ENCODE measurements at places on chromosomes 5 and 9. TPM values are rescaled to one million over a fixed set of nuclear protein-coding genes. Genes with fewer than 3 reads are reported as not detected.

DNA sequence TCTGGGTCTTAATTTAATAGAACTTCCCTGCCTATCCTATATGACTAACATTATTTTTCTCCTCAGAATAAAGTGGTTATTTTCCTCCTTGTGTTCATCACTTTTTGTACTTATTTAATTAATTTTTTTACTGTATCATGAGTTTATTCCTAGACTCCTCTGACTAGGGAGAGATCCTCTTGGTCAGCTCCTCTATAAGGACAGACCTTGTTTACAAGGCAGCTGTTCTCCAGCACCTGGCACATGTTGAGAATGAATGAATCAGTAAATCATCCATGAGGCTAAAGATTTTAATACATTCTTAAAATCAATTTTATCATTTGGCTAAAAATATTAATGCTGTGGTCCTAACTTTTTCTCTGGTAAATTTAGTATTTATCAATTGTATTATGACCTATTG, 139.8 kb downstream of the NUDT12 start:
- DNase-seq = no peak

- DNase-seq = no peak
Measured at GRCh38 chr5:174317256-174317894, 271.9 kb downstream of the NSG2 start.

The TAL2 gene
- total RNA-seq = not detected

DNA sequence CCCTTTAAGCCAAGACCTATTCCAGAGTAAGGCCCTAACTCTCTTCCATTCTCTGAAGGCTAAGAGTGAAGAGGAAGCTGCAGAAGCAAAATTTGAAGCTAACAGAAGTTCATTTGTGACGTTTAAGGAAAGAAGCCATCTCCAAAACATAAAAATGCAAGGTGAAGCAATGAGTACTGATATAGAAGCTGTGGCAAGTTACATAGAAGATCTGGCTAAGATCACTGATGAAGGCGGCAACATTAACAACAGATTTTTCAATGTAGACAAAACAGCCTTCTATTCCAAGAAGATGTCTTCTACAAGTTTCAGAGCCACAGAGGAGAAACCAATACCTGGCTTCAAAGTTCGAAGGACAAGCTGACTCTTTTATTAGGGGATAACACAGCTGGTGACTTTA, 1143.4 kb downstream of the CDH12 start:
- no peak for DNase-seq

The NPR3 gene
- total RNA-seq = 1.9 TPM

DNA sequence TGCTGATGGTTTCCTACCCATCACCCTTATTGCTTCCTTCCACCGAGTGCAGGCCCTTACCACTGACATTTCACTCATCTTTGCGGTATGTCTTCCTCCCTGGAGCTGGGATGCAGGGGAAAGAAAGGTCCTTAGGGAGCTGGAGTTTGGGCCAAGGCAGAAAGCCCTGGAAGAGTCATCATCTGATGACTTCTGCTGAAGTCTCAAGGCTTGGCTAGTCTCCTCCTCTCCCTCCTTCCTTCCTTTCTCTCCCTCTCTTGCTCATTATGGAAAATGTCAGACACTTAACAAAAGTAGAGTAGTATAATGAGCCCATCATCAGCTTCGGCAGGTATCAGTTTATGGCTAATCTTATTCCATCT, 40.0 kb downstream of the LARP1 start:
- DNase-seq = no peak

- DNase-seq = no peak
Measured at GRCh38 chr5:131389096-131389868, 125.4 kb downstream of the CDC42SE2 start.

The GABRA1 gene
- total RNA-seq = not detected

DNA sequence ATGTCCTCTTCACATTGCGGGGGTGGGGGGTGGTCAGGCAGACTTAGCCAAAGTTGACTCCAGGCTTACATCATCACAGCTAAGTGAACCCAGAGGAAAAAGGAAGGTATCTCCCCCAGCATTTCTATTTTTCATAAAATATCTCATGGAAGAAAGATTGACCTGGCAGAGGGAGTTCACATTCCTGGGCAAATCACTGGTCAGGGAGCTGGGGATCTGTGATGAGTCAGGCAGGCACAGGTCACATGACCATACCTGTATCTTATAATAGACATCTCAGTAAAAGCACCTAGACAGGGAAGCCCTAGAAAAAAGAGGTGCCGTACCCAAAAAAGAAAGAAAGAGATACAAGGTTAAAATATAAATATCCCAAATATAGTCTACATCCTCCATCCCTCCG, 57.3 kb upstream of the WWC1 start:
- no peak for DNase-seq

The CAMK2A gene
- total RNA-seq = not detected

- no peak for DNase-seq
Measured at GRCh38 chr9:106149956-106150355, 455.6 kb downstream of the TMEM38B start.

DNA sequence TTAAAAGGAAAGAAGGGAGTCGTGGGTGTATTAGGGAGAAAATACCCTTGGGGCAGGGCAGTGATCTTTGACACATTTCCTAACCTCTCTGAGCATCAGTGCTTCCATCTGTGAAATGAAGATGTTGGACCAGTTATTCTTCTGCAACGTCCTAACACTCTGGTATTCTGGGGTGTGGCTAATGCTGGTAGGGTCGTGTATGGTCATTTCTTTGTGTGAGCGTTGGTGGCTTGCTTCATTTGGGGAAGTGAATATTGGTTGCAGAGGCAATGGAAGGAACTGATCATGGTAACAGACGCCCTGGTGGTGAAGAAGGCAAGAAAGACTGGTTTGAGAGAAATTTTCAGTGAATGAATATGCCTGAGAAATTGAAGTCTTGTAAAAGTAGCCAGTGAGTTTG, 67.9 kb upstream of the TTC23L start:
- DNase-seq = no peak

- no peak for DNase-seq
Measured at GRCh38 chr5:58021466-58021865, 438.4 kb downstream of the PLK2 start.

- no peak for DNase-seq
Measured at GRCh38 chr5:31377274-31377946, 154.5 kb downstream of the DROSHA start.

- no peak for DNase-seq
Measured at GRCh38 chr5:89236900-89237299, 353.9 kb upstream of the MEF2C start.

GRCh38 chr5:141223112-141223783, at the start of gene PCDHB14:
TSS of gene PCDHB14 (plus strand) at chr5:141223343. CDS start at chr5:141223506, 163 bp downstream.
- no peak for DNase-seq

DNA sequence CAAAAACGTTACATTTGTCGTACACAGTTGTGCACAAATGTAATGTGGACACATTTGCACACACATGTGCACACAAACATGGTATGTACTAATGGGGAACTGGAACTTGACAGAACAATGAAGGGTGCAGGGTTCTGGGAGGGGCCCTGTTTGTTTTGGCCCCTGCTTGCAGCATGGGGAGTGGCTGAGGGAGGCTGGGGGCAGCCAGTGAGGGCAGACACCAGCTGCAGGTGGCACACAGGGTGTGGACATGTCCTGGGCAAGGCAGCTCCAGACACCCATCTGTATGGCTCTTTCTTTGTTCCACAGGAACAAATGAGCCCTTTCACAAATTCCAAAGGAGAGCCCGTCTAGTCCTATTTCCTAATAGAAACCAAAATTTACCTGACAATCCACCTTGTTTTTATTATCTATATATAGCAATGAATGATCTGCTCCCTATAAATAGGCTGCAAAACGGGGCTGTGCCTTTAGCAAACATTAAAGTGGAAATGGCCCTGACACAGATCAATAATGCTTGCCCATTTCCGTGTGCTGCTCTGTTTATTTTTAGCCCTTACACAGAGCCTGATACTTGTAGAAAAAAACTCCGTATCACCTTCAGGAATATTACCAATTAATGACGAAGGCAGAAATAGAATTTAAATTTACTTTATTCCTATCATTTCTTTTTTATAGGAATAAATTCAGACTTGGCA, 26.4 kb downstream of the MARCHF3 start:
- DNase-seq = no peak

The PCDHGB1 gene
- total RNA-seq = 5.9 TPM

The EIF4EBP3 gene
- 24.9 TPM for total RNA-seq

DNA sequence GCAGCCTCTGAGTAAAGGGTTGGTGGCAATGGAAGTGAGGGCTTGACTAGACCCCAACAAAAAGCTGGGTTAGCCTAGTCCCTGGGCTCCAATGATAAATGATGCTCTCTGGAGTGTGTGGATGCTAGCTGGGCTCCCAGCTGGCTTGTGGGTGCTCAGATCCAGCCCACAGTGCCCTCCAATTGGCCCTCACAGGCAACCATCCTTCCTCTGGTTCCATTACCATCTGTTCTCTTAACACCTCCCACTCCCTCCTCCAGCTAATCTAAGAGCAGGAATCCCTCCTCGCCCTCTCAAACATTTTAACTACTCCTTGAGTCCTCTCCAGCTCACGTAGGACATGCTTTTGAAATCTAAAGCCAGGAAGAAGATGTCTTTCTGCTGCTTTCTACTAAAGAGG, 25.2 kb upstream of the FRMD3 start:
- no peak for DNase-seq

DNA sequence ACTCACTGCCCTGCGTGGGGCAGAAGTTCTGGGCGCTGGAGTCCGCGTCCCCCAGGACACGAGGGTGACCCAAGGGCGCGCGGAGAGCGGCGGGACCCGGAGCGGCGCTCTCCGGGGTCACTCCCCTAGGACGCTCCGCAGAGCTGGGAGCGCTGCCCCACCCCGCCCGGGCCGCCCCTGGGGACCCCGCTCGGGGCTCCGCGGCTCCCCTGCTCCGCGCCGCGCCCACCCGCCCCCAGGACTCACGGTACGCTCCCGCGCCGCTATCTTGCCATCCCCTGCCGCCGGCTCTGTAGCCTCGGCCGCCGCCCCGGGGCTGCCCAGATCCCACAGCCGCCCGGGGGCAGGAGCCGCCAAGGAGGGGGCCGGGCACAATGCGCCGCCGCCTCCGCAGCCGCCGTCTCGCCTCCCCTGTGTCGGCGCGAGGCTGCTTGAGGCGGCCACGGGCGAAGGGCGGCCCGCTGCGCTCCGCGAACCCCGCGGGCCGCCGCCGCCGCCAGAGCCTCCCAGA, 303 bp downstream of the LIFR start:
- DNase-seq = no peak

The SPATA31D4 gene
- not detected for total RNA-seq

DNA sequence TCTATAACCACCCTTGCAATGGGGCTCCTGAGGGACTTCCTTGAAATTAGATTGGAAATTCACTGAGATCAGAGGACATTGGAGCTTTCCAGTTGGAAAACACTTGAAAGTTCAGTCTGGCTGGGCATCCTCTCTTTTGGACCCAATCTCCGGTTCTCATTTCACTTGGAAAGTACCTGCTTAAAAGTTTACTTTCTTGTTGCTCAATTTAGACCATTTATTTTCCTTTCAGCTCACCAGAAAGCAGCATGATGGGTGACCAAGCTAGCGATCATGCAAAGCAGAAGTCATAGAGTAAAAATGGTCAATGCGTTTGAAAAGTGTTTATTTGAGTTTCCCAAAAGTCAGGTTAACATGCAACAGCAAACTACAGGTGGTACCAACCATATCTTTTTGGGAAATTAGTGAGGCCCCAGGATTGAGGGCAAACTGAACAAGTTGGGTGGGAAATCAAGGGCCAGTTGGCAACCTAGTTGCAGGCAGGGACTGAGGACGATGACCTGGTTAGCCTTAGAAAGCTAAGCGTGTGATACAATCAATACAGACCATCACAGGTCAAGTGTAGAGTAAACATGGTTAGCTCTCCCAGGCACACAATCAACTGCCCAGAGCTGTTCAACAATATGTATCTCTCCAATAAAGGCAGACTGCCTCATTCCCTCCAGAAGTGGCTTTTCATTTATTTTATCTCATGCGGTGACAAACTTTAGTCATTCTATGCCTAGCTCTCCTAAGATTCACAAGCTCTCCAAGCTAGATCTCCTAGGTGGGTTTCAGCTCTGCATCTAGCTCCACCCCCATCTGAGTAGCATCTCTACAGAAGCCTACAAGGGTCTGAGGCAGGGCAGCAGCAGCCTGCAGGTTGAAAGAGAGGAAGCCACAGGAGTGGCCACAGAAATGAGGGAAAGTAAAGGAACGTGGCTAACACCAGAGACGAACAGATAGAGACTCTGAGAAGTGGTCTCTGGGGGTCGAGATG, 136.9 kb downstream of the UGCG start:
- DNase-seq = no peak

- no peak for DNase-seq
Measured at GRCh38 chr9:123339666-123340510, 16.1 kb upstream of the CRB2 start.

DNA sequence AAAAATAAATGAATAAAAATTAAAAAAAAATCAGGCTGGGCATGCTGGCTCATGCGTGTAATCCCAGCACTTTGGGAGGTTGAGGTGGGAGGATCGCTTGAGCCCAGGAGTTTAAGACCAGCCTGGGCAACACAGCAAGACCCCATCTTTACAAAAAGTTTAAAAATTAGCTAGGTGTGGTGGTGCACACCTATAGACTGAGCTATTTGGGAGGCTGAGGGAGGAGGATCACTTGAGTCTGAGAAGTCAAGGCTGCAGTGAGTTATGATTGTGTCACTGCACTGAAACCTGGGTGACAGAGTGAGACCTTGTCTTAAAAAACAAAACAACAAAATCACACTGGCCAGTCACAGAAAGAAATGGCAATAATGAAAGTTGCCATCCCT, 3.4 kb upstream of the CNTRL start:
- no peak for DNase-seq

DNA sequence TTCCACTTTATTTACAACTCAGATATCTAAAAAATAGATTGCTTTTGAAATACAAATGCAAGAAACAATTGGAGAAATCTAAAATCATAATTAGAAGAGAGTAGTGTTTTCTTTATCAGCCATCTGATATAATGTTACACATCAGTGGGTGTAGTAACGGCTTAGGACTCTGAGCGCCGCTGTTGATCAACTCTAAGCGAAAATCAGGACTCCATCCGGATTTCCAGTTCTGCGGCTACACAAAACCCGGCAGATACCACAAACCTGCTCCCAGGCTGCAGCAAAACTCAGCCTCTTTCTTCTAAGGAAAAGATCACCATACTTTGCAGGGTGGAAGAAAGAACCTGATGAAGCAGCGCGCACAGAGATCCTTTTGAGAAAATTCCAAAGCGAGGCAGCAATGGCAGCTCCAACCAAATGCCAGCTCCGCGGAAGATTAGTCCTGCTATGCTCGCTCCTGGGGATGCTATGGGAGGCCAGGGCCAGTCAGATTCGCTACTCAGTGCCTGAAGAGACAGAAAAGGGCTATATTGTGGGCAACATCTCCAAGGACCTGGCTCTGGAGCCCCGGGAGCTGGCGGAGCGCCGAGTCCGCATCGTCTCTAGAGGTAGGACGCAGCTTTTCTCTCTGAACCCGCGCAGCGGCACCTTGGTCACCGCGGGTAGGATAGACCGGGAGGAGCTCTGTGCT, at the start of gene PCDHGA9:
TSS of gene PCDHGA9 (plus strand) at position 226 of the 691 bp plus-strand sequence. CDS start at position 401, 175 bp downstream.
- DNase-seq = no peak

The ZNF367 gene
- total RNA-seq = 1.8 TPM

GRCh38 chr5:75496026-75496425, 15.4 kb downstream of the CERT1 start:
- no peak for DNase-seq

DNA sequence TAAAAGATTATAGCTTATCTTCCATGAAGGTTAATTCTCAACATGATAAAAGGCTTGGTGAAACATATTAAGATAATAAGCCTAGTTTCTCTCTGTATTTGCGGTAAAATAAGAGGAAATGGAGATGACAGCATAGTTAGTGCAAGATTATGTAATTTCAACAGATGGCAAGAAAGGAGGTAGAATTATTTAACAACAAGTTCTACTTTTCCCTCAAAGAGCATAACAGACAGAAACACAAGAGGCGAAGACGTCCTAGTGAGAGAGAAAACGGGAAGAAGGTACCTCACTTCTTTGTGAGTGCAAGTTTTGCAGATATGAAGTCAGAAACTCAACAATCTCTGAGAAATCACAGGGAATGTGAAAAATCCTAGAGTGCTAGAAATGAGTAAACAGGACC, 144.8 kb upstream of the ADCY2 start:
- DNase-seq = no peak

All from breast epithelium (tissue), 4 donors.